ENCODE measurements at places on chromosomes 11 and 22.

GRCh38 chr11:27697679-27698275 lies 2.5 kb downstream of the BDNF start:
- DNase-seq: no peak

- no peak for DNase-seq
Observed at GRCh38 chr11:69250186-69251056, 43.5 kb upstream of the MYEOV start.

DNA sequence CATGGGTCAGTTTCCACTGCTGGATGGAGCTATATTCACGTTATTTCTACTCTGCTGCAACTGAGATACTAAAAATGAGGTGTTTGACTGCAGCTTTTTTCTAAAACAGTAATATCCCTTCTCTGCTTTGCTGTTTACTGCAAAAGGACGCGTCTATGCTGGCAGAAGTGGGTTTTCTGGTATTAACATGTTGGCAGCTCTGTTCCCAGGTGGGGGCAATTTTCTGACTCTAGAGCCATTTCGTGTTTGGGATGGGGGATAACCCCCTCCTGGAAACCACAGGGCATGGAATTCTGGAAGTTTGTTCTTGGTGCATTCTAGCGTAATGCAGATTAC lies 4.9 kb downstream of the GRK2 start:
- no peak for DNase-seq

DNA sequence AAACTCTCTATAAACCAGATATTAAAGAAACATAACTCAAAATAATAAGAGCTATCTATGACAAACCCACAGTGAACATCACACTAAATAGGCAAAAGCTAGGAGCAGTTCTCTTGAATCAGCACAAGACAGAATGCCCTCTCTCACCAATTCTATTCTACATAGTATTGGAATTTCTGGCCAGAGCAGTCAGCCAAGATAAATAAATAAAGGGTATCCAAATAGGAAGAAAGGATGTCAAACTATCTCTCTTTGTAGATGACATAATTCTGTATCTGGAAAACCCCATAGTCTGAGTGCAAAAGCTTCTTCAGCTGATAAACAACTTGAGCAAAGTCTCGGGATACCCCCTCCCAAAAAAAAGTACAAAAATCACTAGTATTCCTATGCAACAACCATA lies 359.8 kb downstream of the LRRC4C start:
- DNase-seq: no peak

- DNase-seq: no peak
Observed at GRCh38 chr11:119497717-119498116, 74.7 kb upstream of the THY1 start.

DNA sequence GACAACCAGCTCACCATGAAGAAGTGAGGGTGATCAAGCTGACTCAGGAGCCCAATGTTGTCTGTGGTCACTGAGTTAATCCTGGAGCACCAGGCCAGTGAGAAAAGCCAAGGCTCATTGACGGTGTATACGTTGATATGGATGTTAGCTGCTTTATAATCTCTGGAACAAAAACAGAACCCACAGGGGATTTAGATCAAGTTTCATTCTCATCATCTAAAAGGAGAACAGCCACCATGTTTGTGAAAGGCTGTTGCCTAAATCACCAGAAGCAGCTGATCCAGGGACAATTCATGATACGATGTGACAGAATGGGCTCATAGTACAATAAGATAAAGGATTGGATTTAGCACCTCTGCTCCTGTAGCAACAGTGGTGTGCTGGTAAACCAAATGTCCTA lies 68.5 kb downstream of the GDPD4 start:
- DNase-seq: no peak

DNA sequence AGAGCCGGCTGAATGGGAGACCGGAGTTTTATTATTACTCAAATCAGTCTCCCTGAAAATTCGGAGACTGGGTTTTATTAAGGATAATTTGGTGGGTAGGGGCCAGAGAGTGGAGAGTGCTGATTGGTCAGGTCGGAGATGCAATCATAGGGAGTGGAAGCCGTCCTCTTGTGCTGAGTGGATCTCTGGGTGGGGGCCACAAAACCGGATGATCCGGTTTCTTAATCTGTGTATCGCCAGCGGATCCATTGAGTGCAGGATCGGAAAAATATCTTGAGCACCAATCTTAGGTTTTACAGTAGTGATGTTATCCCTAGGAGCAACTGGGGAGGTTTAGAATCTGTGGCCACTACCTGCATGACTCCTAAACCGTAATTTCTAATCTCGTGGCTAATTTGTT lies 886 bp upstream of the NIPSNAP1 start:
- no peak for DNase-seq

DNA sequence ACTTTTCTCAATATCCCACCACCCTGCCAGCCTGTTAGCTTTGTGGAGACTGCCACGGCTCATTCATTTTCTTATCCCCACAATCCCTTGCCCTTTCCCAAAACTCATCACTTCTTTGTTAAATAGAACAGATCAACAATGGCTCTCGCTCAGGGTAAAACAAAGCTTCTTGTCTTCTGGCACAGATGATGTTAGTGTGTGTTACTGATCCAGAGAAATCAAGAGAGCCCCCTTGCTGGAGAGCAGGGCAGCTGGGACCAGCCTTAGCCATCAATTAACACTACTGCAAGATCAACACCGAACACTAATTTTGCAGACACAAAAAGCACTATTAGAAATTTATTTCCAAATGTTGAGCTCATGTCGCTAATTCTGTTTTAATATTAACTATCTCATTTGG lies 420.9 kb downstream of the TENM4 start:
- no peak for DNase-seq

GRCh38 chr11:59218893-59219292 lies 6.2 kb upstream of the MPEG1 start:
- no peak for DNase-seq

DNA sequence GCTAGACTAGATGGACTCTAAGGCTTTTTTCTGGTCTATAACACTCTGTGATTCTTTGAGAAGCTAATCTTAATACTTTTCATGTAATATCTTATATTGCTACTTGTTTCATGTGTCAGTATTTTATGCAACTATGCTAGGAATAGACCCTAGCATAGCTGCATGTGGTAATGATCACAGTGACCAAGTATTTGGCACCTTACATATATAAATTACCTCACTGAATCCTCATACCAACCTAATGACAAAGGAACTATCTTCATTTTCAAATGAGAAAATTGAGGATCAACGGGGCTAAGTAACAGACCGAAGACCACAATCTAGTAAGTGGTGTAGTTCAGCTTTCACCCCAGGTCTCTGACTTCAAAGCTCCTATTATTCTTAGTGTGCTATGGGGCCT lies 327.3 kb upstream of the PITPNB start:
- no peak for DNase-seq

GRCh38 chr11:99565333-99565732 lies 544.6 kb downstream of the CNTN5 start:
- DNase-seq: no peak

DNA sequence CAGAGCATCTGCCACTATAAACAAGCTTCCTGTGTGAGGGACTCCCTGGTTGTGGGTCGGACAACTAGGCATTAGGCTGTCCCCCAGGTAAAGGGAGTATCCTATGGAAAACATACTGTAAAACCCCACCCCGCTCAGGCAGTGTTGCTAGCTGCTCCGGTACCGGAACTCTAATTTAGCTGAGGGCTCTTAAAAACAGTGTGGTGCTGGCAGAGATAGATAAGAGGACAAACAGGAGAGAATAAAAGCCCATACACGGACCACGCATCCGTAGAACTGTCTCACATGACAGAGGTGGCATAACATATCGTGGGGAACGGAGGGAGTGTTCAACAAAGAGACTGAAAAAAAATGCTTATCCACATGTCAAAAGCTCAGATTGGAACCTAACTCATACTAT lies 3.4 kb upstream of the MOGAT2 start:
- DNase-seq: no peak

GRCh38 chr11:16098526-16099205 lies 257.7 kb downstream of the SOX6 start:
- DNase-seq: no peak

- DNase-seq: no peak
Observed at GRCh38 chr11:133716602-133717001, 128.7 kb downstream of the SPATA19 start.

GRCh38 chr11:110311783-110312579 lies 15.6 kb upstream of the RDX start:
- no peak for DNase-seq

DNA sequence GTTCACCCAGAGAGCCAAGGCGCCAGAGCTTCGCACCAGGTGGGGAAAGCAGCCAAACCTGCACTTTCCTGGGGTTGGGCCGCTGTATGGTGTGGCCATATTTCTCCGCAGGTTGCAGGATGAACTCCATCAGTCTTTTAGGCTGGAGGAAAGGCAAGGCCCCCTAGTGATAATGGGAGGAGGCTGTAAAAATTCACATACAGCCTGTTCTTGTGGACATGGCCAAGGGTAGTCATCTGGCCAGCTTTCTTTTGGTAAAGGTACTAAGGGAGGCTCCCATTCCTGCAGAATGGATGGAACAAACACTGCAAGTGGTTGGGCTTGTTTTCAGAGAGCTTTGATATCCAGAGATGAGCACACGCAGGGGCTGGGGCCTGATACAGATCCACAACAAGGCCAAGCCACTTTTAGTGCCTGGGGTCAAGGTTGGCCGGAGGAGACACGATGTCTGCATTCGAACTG lies 29.6 kb downstream of the C22orf31 start:
- DNase-seq: no peak

DNA sequence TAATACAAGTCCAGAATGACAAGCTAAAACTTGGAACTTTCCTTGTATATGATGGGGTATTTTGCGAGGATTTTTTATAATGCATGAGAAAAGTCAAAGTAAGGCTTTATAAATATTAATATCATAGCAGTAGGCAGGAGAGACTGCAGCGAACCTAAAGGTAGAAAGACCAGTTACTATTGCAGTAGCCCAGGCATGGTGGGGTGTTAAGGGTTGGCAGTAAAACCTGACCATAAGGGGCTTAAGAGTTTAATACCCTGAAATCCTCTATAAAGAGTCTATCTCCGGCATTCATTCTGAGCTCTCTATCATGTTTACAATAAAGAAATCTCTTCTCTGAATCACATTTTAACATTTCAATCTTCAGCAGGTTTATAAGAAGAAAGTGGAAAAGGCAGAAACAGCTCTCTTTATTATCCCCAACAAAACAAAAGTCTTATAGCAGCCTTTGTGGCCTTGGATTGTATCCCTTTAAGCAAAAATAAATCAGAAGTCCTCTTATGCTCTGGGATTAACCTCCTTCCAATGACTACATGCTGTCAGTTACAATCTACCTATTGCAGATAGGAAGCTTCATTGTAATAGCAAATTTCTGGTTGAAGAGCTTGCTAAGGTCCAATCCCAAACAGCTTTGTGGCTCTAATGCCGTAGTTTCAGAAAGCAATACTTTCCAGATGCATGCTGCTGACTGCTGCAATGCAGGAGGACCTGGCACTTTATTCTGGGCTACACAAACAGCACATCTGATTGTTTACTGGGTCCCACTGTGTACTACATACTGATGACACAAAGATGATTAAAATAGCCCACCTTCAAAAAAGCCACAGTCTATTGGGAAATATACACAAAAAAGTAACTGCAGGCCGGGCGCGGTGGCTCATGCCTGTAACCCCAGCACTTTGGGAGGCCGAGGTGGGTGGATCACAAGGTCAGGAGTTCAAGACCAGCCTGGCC lies 45.8 kb downstream of the SIK3 start:
- no peak for DNase-seq

GRCh38 chr11:834371-835316 lies 1.9 kb downstream of the CD151 start:
- no peak for DNase-seq

DNA sequence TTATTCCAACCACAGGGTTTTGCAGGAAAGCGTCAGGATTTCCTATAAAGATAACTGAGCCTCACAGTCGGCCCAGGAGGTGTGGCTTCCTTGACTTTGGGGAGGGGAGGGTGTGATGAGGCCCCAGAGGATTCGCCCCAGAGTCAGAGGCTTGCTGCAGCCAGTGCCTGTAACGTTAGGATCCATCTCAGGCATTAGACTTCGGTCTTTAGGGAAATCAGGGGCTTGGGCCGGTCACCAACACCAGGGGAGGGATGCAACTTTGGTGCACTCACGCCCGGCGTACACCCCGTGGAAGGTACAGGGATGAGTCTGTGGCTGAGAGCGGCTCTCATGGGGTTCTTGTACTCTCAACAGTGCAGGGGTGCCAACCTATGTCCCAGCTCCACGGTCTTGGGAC lies 5.7 kb upstream of the ANO1 start:
- DNase-seq: no peak

DNA sequence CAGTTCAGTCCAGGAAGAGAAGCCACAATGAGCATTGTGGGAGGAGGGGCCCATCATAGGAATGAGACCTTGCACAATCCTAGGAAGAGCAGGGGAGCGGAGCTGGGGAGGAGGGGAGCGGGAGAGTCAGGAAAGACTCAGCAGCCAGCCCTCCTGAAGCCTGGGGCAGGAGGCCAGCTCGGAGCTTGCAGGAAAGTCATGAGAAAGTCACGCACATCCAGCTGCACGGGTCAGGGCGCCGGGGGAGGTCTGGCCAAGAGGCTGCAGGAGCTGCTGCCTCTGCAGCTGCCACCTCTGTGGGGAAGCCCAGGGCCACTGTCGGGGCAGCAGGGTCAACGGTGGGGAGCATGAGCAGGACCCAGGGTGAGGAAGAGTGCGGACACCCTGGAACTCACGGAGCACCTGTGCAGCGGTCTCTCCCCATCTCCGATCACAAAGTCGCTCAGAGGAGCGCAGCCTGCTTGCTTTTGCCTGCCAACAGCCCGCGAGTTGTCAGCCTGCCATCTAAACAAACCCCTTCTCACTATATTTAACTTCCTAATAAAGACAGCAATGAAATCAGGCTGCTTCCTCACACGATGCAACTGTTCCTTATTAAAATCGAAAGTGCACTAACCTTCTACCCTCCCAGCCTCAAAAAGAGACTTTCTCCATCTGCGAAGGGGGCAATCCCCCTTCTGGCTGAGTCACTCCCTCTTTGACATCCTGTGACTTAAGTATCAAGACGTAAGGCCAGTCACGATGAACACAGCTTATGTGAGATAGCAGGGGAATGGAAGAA lies 52.9 kb upstream of the RTL6 start:
- no peak for DNase-seq

DNA sequence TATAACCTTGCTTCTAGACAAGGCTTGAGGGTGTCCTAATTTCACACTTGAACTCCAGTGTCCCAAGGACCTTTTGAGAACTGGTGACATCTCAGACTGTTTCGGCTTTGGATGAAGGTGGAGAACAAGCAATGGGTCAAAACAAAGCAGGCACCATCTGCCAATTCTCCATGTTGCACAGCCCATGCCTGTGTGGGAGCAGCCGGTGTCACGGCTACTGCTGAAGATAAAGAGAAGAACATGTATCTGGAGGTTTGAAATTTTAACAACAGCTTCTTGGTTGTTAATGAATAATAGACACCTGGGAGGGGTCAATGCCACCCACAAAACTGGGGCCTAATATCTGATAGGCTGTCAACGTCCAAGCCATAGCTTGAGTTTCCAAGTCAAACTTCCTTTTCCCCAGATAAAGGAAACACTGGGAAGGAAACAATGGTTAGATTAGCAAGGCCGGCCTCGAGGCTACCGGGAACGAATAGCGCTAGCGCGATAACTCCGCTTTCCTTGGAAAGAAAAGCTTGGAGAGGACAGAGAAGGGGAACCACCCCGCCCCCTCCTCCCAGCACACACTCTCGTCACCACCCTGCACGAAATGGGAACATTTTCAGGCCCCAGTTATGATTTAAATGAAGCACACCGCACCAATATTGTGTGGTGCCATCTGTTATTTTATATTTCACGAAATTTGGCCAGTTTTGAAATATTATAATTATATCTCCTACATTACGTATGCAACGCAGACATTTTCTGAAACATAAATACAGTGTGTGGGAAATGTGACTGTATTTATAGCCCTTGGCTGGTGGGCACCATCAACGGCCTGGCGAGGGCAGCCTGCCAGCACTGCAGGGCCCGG lies 21.8 kb upstream of the OPCML start:
- no peak for DNase-seq

GRCh38 chr22:39712751-39713525 lies 142.4 kb downstream of the CACNA1I start:
- no peak for DNase-seq
